Ureter (tissue), 1 donor: ENCODE measurements at places on chromosomes 7 and 10. TPM values are rescaled to one million over a fixed set of nuclear protein-coding genes. Genes with fewer than 3 reads are reported as not detected.

DNA sequence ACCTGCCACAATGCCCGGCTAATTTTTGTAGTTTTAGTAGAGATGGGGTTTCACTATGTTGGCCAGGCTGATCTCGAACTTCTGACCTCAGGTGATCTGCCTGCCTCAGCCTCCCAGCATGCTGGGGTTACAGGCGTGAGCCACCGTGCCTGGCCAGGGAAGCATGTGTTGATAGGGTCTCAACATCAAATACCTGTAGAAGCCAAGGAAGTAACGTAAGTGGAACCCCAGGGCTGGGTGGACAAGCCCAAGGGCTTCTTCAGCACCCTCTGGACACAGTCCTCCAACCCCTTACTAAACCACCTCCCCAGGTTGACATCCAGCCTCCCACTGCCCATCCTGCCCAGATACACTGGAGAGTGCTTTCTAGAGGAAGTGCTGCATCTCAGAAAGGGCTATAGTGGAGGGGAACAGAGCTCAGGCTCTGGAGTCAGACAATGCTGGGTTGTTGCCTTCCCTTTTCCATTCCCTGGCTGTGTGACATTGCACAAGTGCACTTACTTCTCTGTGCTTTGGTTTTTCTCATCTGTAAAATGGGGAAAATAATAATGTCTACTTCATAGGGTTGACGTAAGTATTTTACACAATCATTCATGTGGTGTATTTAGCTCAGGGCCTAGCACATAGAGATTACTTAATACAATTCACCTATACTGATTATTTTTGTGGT, 73.9 kb upstream of the KAT6B start:
- peak; percentile 20 for DNase-seq

DNA sequence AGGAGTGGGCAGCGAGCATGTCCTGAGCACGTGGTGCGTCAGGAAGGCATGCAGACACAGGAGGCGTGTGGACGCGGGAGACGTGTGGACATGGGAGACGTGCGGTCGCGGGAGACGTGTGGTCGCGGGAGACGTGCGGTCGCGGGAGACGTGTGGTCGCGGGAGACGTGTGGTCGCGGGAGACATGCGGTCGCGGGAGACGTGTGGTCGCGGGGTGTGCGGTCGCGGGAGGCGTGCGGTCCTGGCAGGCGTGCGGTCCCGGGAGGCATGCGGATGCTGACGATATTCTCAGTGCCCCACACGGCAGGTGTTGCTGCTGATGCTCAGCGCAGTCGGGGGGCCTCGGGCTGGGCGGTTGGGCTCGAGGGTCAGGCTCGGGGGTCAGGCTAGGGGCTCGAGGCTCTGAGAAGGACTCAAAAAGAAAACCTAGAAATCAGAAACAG, 94.2 kb downstream of the NKX6-2 start:
- DNase-seq, result no peak

GRCh38 chr10:69360485-69361302, 56.0 kb downstream of the TACR2 start:
- peak; percentile 86 for DNase-seq

GRCh38 chr10:118259288-118259906, 82.7 kb downstream of the FAM204A start:
- DNase-seq, result peak; percentile 57

DNA sequence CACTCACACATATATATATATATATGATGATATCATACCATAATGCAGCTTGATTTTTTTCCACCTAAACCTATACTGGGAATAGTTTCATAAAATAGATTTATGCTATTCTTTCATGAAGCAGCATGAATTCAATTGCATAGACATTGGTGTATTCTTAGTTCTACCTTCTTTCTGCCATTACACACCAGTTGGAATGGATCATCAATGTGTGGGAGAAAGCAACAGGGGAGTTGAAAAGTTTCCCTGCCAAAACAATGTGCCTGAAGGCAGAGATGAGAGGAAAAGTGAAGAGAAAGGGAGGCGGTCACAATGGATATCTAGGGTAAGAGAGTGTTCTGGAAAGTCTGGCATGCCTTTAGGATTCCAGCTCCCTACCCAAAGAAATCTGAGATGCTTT, 25.2 kb upstream of the ACSL5 start:
- DNase-seq, result no peak

The PGAM2 gene
- total RNA-seq, result 0.62 TPM

- DNase-seq, result no peak
These were observed 87.7 kb downstream of the CUBN start for GRCh38 chr10:17041626-17042520.

- DNase-seq, result no peak
These were observed 422.8 kb downstream of the DPP6 start for GRCh38 chr7:154474903-154475520.

GRCh38 chr10:99233689-99234037, 2.0 kb downstream of the HPSE2 start:
- no peak for DNase-seq
